LHCN-M2 (cell line): ENCODE measurements at places on chromosomes 3 and 15.

DNA sequence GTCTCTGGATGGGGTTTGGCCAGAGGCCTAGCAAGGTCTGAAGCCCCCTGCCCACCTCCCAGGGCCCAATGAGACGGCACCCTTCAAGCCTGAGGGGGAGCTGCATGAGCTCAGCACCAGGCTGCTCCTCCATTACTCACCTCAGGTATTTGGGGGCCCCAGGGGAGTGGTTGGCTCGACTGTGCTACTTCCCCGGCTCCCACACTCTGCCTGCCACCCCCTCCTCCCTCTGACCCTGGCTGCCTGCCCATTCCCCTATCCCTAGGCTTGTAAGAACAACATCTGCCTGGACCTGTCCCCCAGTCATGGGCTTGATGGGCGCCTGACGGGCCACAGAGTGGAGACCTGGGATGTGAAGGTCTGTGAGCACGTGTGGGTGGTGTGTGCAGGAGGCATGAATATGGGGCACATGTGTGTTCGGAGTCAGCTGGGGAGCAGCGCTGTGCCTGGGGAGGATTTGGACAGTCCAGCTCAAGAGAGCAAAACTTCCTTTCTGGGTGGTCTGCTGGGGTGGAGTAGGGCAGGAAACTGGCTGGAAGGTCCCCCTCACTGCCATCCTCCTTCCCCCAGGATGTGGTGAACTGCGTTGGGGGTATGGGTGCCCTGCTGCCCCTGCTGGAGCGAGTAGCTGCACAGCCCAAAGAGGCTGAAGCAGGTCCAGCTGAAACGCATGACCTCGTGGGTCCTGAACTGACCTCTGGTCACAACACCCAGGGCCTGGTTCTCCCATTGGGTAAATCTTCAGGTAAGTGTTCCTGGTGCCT is 17.4 kb downstream of the NBEAL2 start:
- no peak for DNase-seq

- DNase-seq = no peak
Measured at GRCh38 chr3:37162501-37163245, 11.7 kb downstream of the LRRFIP2 start.

DNA sequence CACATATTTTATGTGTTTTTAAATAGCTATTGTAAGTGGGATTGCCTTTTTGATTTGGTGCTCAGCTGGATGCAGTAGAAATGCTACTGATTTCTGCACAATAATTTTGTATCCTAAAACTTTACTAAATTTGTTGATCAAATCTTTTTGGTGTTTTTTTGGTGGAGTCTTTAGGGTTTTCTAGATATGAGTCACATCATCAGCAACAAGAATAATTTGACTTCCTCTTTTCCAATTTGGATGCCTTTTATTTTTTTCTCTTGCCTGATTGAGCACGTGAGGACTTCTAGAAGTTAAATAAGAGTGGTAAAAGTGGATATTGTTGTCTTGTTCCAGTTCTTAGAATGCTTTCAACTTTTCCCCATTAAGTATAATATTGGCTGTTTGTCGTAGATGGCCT is 51.3 kb downstream of the TLNRD1 start:
- DNase-seq = no peak

DNA sequence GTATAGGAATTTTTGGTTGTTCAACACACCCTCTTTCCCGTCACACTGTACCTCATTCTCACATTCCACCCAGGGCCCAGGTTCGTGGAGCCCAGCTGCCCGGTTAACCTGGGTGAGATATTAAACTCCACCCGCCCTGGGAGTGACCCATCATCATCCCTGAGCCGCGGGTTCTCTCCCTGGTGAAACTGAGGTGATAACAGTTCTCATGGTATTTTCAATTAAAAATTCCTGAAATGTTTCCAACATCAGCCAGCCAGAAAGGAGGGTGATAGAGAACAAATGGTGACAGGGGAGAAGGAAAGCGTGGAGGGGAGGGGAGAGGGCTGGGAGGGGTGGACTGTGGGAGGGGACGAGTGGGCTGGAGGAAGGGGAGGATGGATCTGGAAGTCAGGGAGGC is 148.8 kb downstream of the ALDH1A2 start:
- DNase-seq = no peak

- peak; percentile 17 for DNase-seq
Measured at GRCh38 chr3:66554178-66554577, 53.4 kb upstream of the LRIG1 start.

DNA sequence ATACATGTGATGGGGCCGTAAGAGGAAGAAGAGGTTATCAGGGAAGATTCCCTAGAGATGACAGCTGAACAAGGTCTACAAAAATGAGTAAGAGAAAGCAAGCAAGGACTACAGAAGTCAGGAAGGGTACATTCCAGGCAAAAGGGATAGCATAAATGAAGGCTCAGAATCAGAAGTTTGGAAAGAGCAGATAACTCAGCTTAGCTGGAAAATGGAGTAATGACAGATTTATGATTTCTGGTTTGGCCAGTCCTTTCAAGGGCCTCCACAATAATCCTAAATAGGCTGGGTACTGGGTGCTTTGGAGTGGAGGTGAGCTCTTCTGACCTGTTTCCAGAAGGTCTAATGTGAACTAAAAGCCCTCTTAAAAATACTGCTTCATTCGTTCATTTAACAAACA is 110.7 kb downstream of the MYO5A start:
- DNase-seq = no peak
